ENCODE measurements at places on chromosomes 3 and 15.

DNA sequence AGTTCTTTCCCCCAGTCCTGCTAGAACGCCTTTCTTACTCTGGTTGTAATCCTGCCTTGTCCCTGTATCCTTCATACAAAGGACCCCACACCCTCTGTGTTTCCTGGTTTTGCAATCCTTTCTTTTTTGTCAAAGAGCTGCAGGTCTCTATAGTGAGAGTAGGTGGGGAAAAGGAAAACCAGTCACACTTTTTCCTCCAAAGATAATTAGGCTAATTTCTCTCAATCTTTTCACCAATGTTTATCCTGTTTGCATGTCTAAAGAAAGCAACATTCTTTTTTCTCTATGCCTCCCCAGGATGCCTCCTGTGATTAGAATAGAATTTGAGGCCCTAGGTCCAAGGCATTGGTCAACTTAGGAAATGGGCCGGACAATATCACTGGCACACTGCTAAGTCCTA lies 25.4 kb downstream of the SEMA6D start:
- DNase-seq: no peak

- DNase-seq: no peak
Observed at GRCh38 chr3:165748094-165748493, 89.1 kb downstream of the BCHE start.

- no peak for DNase-seq
Observed at GRCh38 chr15:91302588-91303439, 202.8 kb downstream of the SV2B start.

GRCh38 chr3:128806588-128806987 lies 72.8 kb upstream of the ACAD9 start:
- DNase-seq: no peak

GRCh38 chr3:98602078-98602678 lies 8.8 kb upstream of the CPOX start:
- DNase-seq: no peak

GRCh38 chr15:54298396-54298795 lies 320.2 kb downstream of the UNC13C start:
- no peak for DNase-seq

DNA sequence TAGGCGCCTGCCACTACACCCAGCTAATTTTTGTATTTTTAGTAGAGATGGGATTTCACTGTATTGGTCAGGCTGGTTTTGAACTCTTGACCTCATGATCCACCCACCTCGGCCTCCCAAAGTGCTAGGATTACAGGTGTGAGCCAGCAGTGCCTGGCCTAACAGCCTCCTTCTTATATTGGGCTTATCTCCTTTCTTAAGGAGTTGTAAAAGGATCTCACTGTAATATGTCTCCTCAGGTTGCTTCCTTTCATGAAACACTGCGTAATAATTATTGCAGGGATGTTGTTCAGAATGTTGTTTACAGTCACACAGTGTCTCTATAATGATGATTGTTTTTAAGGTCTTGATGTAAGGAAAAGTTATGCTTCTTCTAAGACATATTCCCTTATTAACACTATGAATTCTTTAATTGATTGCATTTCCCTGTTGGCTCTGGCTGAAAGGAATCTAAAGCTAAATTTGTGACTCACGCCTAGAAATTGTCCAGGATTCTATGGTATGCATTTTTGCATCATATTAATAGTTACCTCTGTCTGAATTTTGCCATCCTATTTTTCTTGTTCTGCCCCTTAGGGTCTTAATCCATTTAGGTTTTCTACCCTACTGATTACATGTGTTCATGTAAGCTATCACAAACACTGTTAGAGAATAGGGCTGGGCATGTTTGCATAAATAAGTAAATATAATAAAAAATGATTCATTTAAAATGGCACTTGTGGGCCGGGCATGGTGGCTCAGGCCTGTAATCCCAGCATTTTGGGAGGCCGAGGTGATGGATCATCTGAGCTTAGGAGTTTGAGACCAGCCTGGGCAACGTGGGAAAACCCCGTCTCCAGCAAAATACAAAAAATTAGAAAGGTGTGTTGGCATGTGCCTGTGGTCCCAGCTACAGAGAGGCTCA lies 24.5 kb upstream of the RNF111 start:
- DNase-seq: no peak

GRCh38 chr3:196365736-196366135 lies 27.5 kb upstream of the TM4SF19 start:
- no peak for DNase-seq

- no peak for DNase-seq
Observed at GRCh38 chr3:3825035-3825434, 25.8 kb downstream of the LRRN1 start.

GRCh38 chr15:65663521-65663920 lies 41.8 kb downstream of the SLC24A1 start:
- no peak for DNase-seq

- no peak for DNase-seq
Observed at GRCh38 chr3:111929484-111929883, 49.3 kb upstream of the ABHD10 start.

DNA sequence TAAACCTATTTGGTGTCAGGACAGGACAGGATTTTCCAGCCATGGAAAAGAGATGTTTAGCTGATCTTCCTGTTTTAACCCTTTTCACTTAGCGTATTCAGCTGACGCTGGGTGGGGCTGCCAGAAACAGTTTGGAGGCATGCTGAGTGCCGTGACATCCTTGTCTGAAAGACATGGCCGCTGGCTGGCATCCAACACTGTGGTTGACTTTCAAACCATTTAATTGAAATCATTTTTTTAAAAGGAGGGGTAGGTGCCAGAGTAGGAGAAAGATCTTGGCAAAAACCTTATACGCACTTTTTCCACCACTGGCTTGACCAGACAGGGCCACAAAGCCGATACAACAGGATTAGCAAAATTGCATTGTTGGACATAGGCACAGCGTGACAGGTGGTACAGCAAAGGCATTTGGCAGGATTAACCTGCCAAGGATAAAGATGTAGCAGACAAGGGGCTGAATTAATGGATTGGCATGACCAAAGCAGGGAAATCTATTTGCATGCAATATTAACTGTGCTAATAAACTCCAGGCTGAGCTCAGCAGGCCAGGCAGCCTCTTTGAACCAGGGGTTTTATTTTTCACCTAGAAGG lies 131.8 kb upstream of the TOPAZ1 start:
- no peak for DNase-seq

DNA sequence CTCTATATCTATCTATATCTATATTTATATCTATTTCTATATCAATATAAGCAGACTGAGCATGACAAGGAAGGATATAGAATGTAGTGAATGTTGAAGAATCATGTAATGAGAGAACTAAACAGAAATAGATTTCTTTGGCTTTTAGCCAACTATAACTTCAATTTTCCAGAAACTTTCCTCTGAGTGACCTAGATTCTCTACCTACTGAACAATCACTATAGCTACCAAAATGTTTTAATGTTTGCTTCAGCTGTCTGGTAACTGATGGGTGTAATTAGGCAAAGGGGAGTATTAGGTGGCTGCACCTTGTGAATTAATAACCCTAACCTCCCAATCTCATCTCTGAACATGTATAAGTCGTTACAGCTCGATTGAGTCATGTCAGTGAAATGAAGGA lies 76.4 kb upstream of the ROBO1 start:
- no peak for DNase-seq

GRCh38 chr3:146476094-146476740 lies 6.9 kb upstream of the PLSCR2 start:
- DNase-seq: no peak

Measured in activated gamma-delta T cell treated with anti-CD3 and anti-CD28 coated beads, Interleukin-2, amount 50 U/mL, for 16 hours (primary cell).